ENCODE measurements at places on chromosomes 5 and 9. TPM values are rescaled to one million over a fixed set of nuclear protein-coding genes. Genes with fewer than 3 reads are reported as not detected.
A peak's percentile ranks its signal among the peaks of the same experiment; 100 is the strongest.

GRCh38 chr5:87254035-87254434, 13.6 kb upstream of the RASA1 start:
- DNase-seq: no peak

The C9orf50 gene
- total RNA-seq: not detected

The RIC1 gene
- total RNA-seq: 11.7 TPM

GRCh38 chr5:74156728-74157383, 483.7 kb downstream of the ENC1 start:
- DNase-seq: no peak

DNA sequence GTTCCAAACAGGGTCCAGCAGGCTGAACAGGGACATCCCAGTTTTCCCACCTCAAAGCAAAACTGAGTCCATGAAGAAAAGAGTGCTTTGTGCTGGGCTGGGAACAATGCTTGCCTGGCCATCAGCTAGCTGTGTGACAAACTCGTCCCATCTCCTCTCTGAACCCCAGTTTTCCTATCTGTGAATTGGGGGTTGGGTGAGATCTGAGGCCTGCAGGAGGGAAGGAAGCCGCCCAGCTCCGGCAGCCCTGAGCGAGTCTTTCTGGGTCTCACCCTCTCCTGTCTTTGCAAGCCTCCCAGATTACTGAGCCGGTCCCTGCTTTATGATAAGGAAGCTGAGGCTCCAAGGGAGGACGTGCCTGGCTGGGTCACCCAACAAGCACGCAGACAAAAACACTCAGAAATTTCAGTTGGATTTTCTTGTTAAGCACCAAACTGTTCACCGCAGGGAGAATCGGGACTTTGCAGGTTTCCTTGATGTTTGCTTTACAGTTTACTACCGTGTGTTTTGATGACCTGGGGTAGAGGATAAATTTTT, 82.6 kb upstream of the LMX1B start:
- DNase-seq: no peak

GRCh38 chr5:173278172-173278571, 43.2 kb upstream of the NKX2-5 start:
- DNase-seq: peak; percentile 72

- no peak for DNase-seq
Measured at GRCh38 chr9:33498387-33498786, 24.7 kb upstream of the NOL6 start.

- no peak for DNase-seq
Measured at GRCh38 chr5:154296525-154297159, 106.1 kb downstream of the GALNT10 start.

DNA sequence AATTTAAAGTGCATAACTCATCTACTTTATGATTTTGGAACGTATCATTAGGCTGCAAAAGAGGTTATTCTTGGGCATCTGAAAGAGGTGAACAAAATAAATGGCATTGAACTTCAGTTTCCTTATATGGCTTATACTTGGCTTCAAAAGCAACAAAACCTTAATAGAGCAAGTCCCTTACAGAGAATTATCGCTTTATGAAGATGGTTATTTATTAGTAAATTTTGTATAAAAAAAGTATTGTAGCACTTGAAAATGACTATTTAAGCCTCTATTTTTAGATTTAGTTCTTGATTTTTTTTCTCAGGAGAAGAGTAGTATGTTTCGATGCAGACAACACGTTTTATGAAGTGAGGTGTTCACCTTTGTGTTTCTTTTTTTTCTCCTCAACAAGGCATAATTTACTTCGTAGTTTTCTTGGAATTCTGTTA, 2.0 kb downstream of the ERBIN start:
- DNase-seq: no peak

GRCh38 chr5:158940977-158941376, 158.7 kb downstream of the EBF1 start:
- no peak for DNase-seq

DNA sequence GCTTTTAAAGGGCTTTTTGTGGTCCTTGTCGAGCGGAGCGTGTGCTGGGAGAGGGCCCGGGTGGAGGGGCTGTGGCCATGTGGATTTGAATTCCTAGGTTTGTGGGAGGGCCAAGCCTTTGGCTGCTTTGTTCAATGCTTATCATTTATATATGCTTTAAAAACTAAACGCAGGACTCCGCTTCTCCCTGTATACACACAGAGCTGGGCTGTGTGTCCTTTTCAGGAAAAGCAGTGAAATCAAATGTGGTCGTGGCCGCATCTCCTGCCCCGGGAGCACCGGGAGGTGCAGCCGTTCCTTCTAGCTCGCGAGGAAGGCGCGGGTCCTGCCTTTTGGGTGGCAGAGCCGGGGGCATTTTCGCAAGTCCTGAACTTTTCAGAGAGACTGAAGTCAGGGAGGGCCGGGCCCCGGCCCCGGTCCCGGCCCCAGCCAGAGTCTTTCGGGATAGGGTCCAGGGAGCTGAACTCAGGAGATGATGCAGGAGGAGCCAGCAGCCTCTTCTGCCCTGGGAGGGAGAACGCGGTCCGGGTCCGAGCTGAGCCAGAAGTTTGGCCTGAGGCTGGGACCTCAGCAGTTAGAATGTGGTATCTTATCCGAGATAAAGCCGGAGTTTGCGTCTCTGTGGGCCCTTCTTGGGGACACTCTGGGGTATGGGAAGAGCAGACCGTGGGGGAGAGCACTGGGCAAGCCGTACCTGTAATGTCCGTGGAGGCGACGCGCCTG, 158.8 kb downstream of the C9orf152 start:
- DNase-seq: peak; percentile 64

The IL3 gene
- total RNA-seq: not detected

The PFN3 gene
- total RNA-seq: not detected

DNA sequence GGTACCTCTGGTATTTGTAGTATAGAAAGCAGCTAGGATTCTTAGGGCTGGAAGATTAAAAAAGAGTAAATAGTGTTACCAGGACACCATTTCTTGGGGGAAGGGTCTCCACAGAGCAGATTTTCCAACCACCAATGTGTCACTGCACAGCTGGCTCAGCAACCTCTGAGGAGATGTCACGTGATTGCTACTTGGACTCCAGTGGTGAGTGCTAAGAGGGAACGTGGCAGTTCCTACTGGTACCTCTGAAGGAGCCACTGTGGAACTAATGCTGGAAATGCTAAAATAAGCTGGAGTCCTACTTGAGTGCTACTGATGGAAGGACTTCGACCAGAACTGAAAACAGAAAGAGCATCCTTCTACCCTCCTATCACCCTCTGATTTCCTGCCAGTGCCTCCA, 36.1 kb upstream of the SPDL1 start:
- DNase-seq: peak; percentile 18

GRCh38 chr5:95262933-95263660, 21.8 kb downstream of the MCTP1 start:
- no peak for DNase-seq

- DNase-seq: no peak
Measured at GRCh38 chr5:75616371-75616881, 5.2 kb downstream of the ANKDD1B start.

- no peak for DNase-seq
Measured at GRCh38 chr9:115642285-115642684, 511.3 kb upstream of the PAPPA start.

DNA sequence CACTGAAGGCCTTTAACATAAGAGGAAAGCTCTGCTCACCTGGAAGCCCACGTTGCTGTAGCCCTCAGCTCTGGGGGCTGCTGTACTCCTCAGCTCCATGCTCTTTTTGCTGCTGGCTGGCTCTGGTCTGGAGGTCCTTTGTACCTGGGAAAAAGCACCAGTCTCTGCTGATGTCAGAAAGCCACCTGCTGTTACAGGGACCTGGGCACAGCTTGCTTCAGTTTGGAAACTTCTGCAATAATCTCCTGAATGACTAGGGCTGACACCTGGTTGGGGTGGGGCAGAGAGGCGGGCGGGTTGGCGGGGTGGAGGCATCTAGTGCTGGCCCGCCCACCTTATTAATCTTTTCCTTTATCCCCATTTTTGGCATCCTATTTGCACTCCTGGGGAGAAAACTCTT, at the start of gene SLC28A3:
Gene SLC28A3, minus strand, starts transcription at position 224 of the 400 bp plus-strand sequence. Its CDS starts 125 bp downstream, at position 99.
- no peak for DNase-seq
